ENCODE measurements at places on chromosomes 5 and 9.

- no peak for DNase-seq
Observed at GRCh38 chr5:72125271-72125940, 18.1 kb downstream of the MAP1B start.

DNA sequence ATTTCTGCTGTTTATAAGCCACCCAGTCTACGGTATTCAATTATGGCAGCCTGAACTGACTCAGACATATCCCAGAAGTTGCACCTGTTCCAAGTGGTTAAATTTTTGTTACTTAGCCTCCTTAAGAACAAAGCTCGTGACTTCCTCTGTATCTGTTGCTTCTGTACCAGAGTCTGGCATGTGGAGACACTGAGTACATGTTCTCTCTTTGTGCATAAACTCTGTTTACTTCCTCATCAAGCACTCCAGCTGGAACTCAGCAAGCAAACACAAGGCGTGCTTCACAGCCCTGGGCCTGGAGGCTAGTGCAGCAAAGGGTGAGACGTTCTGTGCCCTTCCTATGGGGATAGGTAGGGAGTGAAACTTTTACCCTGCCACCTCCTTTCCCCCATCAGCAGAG is 19.0 kb downstream of the C9orf152 start:
- peak; percentile 83 for DNase-seq

GRCh38 chr5:133932441-133933168 is 35.8 kb downstream of the C5orf15 start:
- DNase-seq = peak; percentile 95

- DNase-seq = no peak
Observed at GRCh38 chr5:6676702-6677101, 36.5 kb upstream of the TENT4A start.

DNA sequence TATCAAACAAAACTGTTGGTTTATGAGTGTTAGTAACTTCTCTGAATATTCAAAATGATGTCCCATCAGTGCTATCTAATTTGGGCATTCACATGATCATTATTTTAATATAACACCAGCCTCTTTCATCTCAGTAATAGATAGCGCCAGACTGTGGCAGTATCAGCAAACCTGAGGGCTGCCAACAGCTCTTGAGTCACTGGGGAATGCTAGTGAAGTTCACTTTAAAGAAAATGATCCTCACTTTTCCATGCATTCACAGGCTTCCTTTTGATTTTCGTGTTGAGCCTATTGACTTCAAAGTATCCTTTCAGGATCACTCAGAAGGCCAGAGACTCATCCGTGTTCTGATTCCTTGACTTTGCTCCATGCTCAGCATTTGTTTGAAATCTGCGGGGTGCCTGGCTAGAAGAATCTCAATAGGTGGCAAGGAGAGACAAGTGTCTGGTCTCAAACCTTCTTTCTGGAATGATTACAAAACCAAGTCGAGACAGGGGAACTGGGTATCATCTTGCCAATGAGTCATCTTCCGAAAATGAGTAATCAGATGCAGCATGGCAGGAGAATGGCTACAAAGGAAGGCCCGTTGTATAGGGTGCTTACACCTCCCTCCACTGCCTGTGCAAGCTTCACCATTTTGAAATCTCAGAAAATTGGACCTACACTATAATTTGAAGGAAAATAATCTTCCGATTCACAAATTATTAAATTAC is 509.1 kb downstream of the RASEF start:
- DNase-seq = peak; percentile 87

GRCh38 chr5:125106271-125106670 is 359.8 kb upstream of the ZNF608 start:
- no peak for DNase-seq

GRCh38 chr9:90099262-90099963 is 494.6 kb downstream of the GADD45G start:
- DNase-seq = peak; percentile 27

DNA sequence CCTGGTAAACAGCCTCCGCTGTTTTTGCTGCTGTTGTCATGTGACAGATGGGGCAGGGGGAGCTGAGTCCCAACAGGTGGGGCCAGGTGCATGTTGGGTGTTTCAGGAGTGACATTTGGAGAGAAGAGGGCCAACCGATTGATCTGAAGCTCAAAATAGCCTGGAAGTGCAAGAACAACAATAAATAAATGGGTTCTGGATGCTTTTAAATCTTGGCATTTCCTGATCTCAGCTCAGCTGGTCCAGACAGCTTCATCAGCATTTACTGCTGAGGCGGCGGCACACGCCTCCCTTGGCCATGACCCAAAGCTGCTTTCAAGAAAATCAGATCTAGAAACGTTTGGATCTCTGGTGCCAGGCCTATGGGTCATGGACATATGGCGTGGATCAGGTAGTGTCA is 70.5 kb downstream of the PPARGC1B start:
- DNase-seq = no peak

- DNase-seq = peak; percentile 75
Observed at GRCh38 chr5:124599028-124599973, 147.1 kb downstream of the ZNF608 start.

DNA sequence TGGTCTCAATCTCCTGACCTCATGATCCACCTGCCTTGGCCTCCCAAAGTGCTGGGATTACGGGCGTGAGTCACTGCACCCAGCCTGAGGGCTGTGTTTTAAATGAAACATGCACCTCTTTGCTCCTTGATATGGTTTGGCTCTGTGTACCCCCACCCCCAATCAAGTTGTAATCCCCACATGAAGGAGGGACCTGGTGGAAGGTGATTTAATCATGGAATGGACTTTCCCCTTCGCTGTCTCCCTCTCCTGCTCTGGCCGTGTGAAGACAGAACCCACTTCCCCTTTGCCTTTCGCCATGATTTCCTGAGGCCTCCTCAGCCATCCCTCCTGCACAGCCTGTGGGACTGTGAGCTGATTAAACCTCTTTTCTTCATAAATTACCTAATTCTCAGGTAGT is 12.5 kb upstream of the NOTCH1 start:
- peak; percentile 61 for DNase-seq

GRCh38 chr5:54120473-54120872 is 189.9 kb downstream of the ARL15 start:
- DNase-seq = no peak

GRCh38 chr5:99763021-99763774 is 772.0 kb upstream of the FAM174A start:
- DNase-seq = no peak

DNA sequence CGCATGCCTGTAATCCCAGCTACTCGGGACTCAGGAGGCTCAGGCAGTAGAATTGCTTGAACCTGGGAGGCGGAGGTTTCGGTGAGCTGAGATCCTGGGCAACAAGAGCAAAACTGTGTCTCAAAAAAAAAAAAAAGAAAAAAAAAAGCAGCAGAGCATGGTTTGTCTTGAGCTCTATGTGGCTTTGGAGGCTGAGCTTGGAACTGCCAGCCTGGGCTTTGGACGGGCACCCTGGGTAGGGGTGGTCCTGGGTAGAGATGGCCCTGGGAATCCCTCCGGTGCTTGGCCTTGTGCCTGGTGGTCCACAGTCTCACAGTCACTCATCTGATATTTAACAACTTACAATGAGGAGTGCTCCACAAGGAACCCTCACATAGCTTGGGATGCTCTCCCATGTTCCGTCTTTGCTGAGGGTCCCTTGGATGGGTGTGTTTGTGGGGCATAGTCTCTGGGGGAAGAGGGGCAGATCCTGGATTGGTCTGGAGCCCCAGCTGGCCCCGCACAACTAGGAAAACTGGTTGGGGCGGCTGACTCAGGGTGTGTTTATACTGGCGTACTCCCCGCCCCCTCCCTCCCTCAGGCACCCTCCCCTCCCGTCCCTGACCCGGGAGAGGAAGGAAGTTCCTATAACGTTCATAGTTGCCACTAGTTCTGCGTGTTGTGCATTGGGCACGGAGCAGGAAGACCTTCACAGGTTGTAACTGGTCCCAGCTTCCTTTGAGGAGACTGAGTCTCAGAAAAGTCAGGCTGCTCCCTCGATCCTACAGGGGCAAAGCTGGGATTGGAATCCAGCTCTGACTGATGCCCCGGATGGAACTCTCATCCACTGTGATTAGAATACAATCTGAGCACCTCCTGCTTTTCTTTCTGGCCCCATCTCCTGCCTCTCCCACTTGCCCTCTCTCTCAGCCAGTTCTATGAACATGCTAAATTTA is 11.2 kb downstream of the IER5L start:
- peak; percentile 70 for DNase-seq

DNA sequence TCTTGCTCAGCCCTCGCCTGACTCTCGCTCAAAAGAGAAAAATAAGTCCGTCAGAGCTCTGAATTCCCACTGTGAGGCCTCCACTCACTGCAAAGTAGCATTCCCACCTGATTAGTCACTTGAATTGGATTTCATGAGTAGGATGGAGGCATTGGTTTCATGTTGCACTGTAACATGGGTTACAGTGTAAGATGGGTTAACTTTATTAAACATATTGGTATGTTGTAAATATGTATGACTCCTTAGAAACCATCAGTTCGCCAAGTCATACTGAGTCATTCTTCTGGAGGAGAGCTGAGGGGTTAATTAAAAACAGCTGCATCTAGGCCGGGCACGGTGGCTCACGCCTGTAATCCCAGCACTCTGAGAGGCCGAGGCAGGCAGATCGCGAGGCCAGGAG is 93.8 kb upstream of the BNC2 start:
- DNase-seq = no peak

DNA sequence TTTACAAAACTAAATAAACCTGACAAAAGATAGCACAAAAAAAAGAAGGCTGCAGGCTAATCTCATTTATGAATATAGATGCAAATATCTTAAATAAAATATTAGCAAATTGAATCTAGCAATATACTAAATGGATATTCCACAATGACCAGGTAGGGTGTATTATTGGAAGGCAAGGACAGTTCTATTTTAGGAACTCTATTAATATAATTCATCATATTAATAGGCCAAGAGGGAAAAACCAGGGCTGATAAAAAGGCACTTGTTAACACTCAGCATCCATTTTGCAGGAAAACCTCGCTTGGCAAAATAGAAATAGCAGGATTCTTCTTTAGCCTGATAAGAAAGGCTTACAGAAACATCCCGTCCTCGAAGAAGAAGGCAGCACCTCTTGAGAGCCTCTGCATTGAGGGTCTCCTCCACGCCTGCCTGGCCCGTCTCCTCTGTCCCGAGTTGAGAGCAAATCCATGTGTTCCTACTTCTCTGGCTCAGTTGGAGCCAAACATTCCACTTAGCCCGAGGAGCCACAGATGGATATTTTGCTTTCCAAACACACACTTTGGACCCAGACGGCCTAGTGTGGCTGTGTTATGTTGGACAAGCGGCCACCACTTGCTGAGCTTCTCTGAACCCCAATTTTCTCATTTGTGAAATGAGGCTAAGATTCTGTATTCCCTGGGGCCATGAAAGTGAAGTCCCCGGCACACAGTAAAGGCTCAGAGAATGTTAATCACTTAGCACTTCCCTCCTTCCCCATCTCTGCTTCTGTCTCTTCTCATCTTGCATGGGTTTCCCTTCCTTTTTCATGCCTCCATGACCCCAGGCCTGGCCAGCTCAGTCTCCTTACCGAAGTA is 181.8 kb upstream of the MVB12B start:
- DNase-seq = peak; percentile 30

All from MV-4-11 (cell line).